ENCODE measurements at places on chromosomes 1 and 21.

DNA sequence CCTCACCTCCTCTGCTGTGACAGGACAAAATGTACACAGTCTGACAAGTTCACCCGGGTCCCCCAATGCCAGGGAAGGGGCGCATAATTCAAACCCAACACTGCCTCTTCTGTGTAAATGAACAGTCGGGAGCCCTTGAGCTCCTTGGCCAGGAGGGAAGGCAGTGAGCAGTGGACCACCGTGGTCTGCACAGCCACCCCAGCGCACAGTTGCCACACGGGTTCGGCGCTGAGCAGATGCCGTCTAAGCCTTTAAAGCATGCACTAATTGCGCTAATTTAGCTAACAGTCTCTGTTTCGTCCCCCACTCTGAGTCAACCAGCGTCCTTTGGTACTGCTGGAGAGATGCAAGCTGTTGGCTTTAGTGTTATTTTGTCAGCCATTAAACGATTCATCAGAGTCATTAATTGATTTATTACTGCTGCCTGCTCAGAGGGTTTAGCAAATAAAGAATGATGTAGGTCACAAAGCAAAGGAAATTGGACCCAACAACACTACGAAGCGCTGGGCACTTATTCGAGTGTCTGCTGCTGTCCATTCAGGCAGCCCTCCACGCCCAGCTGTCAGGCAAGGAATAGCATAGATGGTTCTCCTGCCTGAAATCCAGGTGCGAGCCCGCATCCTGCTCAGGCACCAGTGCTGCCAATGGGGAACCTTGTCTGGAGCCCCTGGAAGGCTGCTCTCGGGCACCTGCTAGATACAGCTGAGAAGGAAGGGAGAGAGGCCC, 91.5 kb downstream of the MRPL37 start:
- no peak for DNase-seq

- peak; percentile 60 for DNase-seq
Observed at GRCh38 chr21:32545948-32546441, 39.3 kb downstream of the TCP10L start.

DNA sequence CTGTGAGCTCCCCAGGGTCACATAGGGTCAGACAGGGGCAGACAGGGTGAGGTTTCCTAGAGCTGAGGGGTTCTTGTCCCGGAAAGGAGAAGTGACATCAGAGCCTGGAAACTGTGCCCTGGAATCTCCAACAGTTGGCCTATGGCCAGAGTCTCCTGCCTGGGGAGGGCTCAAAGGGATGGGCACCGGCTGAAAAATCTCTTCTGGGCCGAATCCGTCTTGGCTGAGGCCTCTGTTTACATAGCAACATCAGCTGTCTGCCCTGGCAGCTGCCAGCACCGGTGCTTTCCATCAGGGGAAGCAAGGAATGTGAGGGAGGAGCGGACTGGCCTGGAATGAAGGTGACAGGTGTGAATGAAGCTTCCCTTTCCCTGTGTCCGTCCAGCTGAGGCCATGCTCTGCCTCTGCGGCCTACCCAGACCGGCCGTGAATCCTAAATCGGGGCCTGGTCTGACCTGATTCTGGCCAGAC, 30.7 kb downstream of the VASH2 start:
- DNase-seq: no peak

DNA sequence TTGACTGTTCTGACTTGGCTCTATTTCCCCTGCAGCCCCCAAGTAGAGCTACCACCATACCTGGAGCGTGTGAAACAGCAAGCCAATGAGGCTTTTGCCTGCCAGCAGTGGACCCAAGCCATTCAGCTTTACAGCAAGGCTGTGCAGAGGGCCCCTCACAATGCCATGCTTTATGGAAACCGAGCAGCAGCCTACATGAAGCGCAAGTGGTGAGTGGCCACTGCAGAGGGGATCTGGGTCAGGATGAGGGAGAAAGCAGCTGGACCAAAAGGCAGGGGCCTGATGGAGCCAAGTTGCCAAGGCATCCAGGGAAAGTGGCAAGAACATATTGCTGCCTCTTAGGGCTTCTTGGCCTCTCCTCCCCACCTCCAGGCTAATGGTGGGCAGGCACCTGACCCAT, 24.1 kb upstream of the TMEM222 start:
- DNase-seq: no peak

- no peak for DNase-seq
Observed at GRCh38 chr1:207306603-207307002, 14.9 kb upstream of the CD55 start.
